Suppressor macrophage treated with lipopolysaccharide for 1 hour (primary cell): ENCODE measurements at places on chromosomes 7 and 10.
A peak's percentile ranks its signal among the peaks of the same experiment; 100 is the strongest.

GRCh38 chr10:84994722-84995121, 666.3 kb downstream of the CCSER2 start:
- DNase-seq = no peak

DNA sequence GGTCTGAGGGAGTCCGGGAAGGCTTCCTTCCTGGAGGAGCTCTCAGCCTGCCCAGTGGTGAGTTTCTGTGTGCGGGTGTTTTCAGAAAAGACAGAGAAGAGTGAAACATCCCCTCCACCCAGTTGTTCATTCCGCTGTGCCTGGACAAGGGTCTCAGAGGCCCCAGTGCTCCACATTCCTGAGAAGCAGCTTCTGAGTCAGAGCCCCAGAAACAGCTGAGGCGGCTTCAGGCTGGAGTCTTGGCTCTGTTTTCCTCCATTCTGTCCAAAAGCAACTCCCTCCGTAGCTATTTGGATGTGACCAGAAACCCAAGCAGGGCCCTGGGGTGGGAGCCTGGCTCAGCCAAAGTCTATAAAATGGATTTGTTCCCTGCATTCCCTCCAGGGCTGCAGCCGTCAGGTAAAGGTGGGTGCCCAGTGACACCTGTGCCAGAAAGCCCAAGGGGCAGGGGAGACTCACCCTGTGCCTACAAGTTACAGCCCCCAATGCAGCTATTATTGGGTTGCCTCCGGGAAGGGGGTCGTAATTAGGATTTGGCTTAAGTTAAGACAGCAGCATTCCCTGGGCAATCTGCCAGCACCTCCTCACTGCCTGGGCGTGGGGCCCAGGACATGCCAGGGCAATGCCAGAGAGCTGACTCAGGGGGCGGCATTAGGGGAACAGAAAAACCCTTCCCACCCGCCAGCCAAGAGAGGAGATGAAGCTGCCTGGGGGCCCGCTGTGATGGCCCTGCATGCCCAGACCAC, 13.1 kb upstream of the CAMK2G start:
- peak; percentile 79 for DNase-seq

DNA sequence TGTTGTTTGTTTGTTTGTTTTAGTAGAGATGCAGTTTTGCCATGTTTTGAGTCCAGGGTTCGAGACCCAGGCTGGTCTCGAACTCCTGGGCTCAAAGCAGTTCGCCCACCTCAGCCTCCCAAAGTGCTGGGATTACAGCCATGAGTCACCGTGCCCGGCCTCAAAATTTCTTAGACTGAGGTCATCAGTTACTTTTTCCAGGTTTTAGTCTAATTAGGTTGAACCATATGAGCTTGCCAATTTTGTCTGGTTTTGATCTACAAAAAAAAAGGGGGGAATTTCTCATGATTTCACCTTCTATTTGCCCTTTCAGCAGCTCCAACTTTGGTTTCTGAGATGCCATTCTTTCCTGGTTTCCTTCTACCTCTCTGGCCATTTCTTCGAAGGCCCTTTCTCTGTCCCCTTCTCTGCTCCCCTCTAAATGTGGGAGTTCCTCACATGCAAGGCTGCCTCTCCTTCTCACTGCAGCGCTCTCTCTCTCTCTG, 5.5 kb downstream of the CUEDC2 start:
- DNase-seq = no peak

GRCh38 chr10:86836044-86836443, 79.6 kb downstream of the BMPR1A start:
- DNase-seq = no peak

- DNase-seq = no peak
Observed at GRCh38 chr10:112352044-112352443, 21.9 kb upstream of the ACSL5 start.

- DNase-seq = no peak
Observed at GRCh38 chr10:42952931-42953683, 123.8 kb upstream of the RET start.

- DNase-seq = no peak
Observed at GRCh38 chr7:71255537-71256178, 123.7 kb downstream of the GALNT17 start.

DNA sequence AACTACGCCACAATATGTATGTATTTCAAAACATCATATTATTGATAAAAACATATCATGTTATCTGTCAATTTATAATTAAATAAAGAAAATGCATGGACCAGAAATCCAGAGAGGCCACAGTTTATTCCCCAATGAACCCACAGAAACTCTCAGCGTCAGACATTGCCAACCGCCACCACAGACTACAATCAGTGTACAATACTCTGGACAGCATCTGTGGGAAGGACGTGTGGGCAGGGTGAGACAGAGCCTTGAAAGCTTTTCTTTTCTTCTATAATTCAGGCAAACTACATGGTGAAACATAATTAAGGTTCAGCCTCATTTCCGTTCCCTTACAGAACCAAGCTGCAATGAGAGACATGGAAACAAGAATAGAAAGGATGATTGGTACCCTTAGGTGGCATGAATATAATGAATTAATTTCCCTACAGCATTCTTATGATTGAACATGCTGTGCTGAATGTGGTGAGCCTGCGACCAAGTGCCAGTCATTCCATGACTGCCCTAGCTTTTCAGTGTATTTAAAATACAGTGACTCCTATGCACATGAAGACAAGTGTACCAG, 909.3 kb downstream of the SORCS1 start:
- no peak for DNase-seq

DNA sequence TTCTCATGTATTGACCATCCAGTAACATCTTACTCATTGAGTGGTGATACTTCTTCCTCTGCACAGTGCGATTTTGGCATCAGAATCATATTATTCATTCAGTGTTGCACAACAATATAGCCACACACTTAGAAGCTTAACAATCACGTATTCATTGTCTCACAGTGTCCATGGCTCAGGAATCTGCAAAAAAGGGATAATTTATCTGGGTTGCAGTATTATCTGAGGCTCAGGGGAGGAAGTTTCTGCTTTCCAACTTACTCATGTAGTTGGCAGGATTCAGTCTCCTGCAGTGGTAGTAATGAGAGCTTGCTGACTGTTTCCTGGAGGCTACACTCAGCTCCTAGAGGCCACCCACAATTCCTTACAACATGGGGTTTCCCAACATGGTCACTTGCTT, 803.6 kb downstream of the SORCS1 start:
- DNase-seq = no peak

- no peak for DNase-seq
Observed at GRCh38 chr7:118478931-118479330, 254.4 kb downstream of the ANKRD7 start.

GRCh38 chr7:133845005-133845404, 282.1 kb upstream of the LRGUK start:
- DNase-seq = no peak

DNA sequence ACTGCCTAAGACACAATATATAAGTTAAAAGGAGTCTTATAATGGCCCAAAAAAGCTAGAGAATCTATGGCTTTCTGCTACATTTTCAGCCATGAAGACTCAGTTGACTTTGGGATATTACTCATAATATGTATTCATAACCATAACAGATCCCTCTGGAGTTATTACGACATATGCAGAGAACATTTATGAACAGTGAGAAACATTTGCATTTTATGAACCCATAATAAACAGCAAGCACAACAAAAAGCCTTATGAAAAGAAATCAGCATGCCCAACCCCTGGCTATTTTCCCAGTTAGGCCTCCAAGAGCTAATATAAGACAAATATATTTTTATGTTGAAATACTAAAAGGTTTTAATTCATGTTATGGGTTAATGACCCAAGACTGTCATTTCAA, 52.4 kb downstream of the ARMH3 start:
- DNase-seq = peak; percentile 19

- DNase-seq = no peak
Observed at GRCh38 chr10:36621346-36621745, 504.1 kb upstream of the ANKRD30A start.

GRCh38 chr10:22002591-22003176, 846 bp downstream of the DNAJC1 start:
- DNase-seq = peak; percentile 46

- DNase-seq = peak; percentile 18
Observed at GRCh38 chr7:103679151-103680132, 233.4 kb upstream of the SLC26A5 start.

- DNase-seq = peak; percentile 65
Observed at GRCh38 chr7:30278376-30278775, 6.0 kb upstream of the ZNRF2 start.

- no peak for DNase-seq
Observed at GRCh38 chr7:129898502-129899160, 54.1 kb downstream of the UBE2H start.
